OCI-LY7 (cell line): ENCODE measurements at places on chromosomes 5 and 9. TPM values are rescaled to one million over a fixed set of nuclear protein-coding genes. Genes with fewer than 3 reads are reported as not detected.

- DNase-seq = no peak
Measured at GRCh38 chr5:149014571-149015031, 48.3 kb downstream of the SH3TC2 start.

CCDC192 gene
- not detected in 2 replicates for total RNA-seq

DNA sequence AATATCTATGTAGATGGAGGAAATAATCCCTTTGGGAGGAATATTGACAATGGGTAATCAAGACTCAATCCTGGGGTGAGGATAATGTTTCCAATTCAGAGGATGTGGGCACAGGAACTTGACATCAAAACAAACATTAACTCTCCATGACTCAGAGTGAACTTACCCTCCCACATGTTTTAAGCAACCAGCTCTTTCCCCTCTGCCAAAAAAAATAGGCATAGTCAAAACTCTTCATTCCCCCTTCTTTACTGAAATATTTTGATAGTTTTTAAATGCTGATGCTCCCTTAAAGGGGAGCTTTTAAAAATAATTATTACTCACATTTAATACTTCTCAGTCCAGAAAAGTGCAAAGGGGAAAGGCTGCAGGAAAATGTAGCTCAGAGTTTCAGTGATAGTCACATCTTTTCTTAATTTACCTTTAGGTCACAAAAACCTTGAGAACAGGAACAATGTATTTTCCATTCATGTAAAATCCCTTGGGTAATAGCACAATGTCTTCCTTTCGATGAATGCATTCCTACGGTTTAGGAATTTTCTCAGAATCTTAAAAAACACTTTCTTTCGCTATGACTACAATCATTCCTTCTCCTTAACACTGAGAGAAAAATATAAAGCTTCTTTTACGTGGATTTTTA is 298.4 kb upstream of the GRAMD2B start:
- DNase-seq = no peak

GRCh38 chr9:4553951-4554381 is 63.7 kb downstream of the SLC1A1 start:
- DNase-seq = no peak

DNA sequence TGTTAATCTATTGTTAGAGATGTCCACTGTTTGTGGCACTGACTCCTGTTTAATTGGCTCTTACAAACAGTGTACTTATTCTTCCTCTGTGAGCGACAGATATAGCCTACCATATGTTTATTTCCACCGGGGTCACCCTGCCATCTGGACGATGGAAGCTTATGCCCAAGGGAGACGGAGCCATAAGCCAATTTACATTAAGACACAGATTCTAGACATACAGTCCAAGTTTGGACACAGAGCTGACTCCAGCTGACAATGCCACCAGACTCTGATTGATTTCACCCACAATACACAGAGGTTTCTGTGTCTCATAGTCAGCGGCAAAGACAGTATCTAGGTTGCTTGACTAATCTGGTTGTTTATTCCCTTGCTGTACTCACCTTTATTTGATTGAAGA is 198.9 kb downstream of the ENC1 start:
- DNase-seq = no peak

DNA sequence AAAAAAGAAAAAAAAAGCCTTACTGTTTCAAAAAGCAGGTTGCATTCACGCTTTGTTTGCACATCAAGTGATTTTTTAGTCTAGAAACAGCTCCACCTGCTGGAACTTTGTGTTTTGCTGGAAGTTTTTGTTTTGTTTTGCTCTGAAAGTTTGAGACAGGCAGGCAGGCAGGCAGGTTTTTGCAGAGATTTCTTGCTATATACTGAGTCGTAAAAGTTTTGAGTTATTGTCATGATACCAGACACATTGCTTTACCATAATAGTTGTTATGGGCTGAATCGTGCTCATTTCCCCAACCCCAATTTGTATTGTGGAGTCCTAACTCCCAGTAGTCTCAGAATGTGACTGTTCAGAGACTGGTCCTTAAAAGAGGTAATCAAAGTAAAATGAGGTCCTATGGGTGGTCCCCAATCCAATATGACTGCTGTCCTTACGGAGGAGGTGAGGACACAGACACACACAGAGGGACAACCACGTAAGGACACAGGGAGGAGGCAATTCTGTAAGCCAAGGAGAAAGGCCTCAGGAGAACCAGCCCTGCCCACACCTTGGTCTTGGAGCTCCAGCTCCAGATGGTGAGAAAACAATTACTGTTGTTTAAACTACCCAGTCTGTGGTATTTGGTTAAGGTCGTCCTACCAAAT is 20.9 kb downstream of the OR2Y1 start:
- DNase-seq = peak; percentile 44

DNA sequence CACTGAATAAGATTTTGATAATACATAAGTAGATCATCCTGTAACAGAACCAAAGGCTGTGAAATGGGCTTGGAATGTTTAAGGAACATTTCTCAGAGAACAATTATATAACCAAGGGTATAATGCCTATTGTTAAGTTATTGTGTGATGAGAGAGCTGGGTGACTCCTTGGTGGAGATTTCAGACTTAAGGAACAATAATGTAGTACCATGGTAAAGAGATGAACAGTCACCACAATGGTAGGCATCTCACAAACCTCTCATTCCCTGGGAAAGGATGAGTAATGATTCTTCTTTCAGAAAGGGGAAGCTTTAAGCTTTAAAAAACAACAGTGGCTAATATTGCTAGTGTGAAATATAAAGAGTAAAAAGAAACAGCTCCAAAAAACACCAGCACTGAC is 147.4 kb downstream of the TRIM36 start:
- no peak for DNase-seq

DNA sequence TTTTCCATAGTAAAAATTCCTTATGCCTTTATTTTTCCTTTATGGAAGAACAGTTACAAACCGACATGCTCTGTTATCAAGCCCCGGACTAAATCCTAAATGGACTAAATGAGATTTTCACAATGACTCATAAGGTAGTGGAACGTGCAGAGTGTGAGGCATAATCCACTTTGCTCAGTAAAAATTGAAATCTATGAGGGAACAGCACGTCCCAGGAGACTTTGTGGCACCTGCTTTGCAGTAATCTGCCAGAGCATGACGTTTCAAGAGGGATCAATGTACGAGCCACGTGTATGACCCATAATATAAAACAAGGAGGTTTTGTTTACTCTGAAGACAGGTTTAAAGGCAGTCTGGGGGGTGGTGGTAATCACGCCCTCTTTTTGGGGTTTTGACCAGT is 83.8 kb upstream of the GNA14 start:
- DNase-seq = no peak

- DNase-seq = no peak
Measured at GRCh38 chr9:131528186-131528585, 2.9 kb downstream of the UCK1 start.

DNA sequence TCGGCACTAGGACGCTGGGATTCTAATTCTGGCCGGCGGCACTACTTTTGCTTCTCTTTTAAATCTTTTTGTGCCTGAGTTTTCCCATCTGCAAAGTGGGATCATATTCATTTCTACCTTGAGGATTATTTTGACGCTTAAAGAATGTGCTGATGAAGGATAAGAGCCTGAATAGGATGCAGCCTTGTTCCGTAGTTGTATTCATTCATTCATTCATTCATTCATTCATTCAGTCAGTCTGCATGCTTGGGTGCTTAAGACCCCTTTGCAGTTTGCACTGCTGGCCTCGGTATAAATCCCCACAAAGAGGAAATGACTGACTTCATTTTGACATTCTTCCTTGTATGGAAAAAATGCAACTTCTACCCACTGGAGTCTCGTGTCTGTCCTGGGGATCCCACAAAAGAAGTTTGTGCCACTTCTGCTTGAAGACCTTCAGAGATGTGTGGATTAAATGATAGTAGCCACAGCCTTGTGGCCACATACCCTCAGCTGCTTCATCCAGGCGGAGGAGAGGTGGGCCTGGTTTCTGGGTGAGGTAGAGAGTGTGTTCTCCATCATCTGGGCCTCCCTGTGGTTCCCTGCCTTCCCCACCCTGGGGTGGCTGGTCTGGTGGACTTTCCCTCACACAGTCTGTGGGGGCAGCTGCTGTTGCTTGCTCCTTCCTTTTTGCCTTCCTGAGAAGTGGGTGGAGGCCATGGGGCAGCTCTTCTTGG is 62.6 kb downstream of the PPARGC1B start:
- DNase-seq = no peak

DNA sequence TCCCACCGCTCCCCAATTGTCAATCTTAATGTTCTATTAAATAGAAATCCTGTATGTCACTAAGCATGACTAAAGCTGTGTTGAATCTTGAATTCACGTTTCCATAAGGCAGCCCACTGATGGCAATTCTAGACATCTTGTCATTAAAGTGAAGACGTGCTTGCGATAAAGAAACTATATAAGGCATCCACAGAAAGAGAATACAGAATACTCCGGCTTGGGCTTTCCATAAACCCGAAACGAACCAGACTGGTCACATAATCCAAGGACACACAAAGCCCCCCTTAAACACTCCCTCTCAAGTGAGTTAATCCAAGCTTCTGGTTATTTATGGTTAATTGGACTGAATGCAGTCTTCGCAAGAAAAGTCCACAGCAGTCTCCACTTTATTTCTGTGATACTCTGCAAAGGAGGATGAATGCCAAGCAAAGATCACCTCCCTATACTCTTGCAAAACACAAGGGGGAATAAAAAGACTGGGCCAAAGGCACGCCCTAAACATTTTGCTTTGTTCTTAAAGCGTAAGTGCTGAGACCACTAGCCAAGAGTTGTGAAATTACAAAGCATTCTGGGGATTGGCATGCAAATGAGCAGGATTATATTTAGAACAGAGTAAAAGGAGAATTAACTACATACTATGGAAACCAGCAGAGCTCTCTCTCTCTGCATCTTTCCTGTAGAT is 54.7 kb downstream of the DPYSL3 start:
- DNase-seq = peak; percentile 9

DNA sequence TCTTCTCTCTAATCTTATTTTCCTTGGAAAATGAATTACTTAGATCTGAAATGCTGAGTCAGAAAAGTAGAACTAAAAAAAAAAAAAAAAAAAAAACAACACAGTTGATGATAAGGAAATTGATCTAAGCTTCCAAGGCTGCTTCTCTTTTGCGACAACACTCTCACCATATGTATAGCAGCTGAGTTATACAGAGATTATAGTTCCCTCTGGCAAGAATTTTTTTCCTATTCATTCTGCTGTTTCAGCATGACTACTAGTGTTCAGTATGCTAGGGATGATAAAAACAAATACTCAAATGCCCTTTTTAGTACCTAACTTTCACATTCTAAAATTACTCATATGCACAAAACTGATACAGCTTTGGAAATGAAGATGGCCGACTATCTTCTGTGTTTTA is 267.3 kb downstream of the MLLT3 start:
- no peak for DNase-seq

SLF1 gene
- 16.0 and 18.8 TPM in 2 replicates for total RNA-seq

DNA sequence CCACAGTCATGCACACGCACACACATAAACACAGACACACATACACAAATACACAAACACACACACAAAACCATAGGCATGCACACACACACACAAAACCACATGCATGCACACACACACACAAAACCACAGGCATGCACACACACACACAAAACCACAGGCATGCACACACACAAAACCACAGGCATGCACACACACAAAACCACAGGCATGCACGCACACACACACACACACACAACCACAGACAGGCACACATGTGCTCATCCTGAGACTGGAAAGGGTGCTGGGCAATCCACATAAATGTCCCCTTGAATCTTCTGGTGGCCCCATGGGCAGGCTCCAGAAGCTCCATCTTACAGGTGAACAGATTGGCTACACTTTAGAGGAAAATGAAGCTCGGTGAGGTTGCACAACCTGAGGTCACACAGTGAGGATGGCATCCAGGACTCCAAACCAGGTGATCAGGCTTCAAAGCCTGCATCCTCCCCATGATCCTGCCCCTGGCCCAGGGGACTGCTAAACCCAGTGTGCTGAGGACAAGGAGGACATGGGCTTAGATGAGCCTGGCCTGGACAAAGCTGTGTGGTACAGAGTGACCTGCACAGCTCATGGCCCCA is 144.8 kb downstream of the GADD45G start:
- DNase-seq = no peak

TJP2 gene
- 18.0 and 24.5 TPM in 2 replicates for total RNA-seq

IPPK gene
- total RNA-seq = 10.3 and 12.0 TPM in 2 replicates

GRCh38 chr5:137665678-137666460 is 70.0 kb downstream of the KLHL3 start:
- DNase-seq = no peak

DNA sequence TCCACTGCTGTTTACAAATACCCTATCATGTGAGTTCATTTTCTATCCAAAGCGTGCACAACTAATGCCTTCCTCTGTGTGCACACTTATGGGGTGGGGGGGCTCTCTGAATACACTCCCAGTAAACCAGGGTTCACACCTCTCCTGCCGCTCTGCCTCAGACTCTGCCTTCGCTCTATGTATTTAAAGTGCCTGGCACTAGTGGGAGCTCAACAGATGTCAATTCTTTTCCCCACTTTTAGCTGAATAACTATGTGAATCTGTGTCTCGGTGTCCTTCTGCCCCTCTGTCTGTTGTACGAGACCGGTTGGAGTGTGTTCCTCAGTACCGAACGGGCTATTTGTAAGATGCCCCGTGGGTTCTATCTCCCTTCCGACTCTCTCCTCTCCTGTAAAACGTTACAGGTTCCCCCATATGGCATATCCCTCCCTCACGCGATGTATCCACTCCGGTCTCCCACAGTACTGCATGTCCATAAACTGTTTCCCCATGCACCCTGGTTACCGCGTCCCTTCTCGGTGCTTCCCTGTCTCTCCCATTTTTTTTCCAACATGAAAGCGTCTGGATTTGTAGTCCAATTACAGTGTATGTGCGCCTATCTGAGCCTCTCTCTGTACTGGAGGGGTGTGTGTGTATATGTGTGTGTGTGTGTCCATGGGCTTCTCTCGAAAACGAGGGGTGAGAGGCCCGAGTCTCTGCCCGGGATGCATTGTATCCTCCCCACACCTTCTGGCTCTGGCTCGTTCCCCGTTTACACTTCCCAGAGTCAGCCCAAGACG is 1.6 kb downstream of the ELL2 start:
- DNase-seq = no peak

DNA sequence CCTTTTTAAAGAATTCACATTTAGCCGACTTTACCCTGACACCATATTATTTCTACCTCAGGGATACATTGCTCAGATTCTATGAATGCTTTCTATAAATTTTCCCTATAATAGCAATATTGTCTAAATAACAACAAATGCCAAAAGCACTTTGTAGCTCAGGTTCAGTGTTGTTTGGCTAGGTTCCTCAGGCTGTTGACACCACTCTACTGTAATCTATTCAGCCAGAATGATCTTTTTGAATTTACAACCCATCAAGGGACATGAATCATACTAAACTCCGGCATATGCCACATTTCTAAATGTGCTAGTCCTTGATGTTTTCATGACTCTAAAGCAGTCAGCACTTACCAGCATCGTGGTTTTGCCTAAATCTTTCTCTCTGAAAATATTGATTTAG is 641.5 kb upstream of the CDH10 start:
- DNase-seq = no peak
